Fibroblast of the aortic adventitia (primary cell): ENCODE measurements at places on chromosomes 1 and 21.
A peak's percentile ranks its signal among the peaks of the same experiment; 100 is the strongest.

DNA sequence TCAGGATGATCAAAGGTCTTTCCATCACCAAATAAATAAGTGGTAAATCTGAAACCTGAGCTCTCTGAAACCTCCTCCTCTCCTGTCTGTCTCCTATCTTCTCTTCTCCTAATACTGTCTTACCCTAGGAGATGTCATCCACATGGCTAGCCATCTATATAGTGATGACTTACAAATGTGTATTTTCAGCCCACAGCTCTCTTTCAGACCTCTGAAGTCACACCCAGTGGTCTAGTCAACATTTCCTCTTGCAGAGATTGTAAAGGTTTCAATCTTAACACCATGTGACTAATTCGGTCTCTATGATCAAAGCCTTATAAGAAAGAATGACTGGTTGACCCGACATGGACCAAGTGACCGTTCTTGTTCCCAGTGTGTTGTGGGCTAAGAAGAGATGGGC, 63.1 kb upstream of the DPT start:
- DNase-seq: no peak

GRCh38 chr1:211198111-211198510, 61.1 kb upstream of the RCOR3 start:
- DNase-seq: peak; percentile 67

DNA sequence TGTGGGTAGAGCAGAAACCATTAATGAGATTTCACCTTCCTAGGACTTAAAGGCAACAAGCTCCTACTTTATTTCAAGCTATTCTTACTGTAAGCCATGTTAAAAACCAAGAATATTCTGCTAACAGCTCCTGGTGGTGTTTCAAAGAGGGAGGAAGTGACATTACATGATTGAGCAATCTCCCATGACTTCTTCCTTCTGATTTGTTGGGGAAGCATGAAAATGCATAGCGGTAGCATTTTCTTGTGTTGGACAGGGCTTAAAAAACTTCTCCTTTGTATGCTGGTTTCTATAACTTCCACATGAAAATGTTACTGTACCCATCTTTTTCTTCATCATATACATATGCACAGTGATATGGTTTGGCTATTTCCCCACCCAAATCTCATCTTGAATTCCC, 297.0 kb upstream of the SNX7 start:
- no peak for DNase-seq

DNA sequence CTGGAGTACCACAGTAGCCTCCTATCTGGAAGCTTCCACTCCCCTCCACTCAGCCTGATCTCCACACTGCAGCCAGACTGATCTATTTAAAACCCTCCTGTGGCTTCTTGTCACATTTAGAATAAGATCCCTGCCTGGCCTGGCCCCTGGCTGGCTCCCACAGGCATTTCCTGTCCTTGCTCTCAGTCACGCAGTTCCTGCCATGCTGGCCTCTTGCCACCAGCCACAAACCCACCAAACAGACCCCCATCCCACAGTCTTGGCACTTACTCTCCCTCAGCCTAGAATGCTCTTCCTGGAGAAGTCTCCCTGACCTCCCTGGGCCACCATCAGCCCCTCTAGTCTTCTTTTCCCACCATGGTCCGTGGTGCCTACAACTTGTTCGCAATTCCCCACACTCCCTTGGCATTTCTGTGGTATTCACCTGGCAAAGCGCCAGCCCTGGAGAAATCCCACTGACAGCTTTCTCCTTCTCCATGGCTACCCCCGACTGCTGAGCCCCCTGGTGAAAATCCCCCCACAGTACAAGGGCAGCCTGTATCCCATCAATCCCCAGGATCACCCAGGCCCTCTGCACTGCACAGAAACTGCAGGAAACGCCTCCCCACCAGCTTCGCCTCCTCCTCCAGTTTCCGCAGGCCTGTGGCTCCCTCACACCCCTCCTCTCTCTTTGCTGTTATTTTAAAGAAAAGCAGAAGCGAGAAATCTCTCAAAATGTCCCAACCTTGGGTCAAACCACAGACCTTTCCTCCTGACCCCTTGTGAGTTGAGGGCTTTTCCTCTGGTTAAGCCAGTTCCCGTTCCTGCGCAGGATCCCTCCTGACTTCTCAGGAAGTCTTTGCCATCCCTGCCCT, 94.5 kb downstream of the SYT2 start:
- peak; percentile 49 for DNase-seq

DNA sequence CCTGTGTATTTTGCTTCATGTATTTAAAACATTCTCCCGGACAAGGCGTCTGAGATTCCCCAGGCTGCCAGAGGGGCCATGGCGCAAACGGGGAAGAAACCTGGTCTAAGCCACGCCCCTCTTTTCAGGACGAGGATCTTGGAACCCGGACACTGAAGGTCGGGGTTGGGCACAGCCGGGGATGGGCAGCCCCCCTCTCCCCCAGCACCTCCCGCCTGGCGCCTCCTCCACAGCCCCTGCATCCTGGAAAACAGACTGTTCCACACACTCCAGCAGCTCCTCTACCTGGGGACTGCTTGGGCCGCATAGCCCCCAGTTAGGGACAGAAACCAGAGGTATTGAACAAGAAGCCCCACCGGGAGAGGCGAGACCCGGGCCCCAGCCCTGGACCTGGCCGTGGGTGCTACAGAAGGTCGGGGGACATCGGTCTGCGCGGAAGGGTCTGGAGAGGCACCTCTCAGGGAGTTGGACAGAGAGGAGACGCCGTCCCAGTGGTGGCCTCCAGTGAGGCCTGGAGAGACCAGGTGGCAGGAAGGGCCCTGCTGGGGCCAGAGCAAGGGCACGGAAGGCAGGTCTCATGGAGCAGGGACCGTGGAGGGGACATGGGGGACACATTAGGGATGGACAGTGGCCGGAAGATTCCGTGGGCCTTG, 5.4 kb downstream of the TP73 start:
- no peak for DNase-seq

DNA sequence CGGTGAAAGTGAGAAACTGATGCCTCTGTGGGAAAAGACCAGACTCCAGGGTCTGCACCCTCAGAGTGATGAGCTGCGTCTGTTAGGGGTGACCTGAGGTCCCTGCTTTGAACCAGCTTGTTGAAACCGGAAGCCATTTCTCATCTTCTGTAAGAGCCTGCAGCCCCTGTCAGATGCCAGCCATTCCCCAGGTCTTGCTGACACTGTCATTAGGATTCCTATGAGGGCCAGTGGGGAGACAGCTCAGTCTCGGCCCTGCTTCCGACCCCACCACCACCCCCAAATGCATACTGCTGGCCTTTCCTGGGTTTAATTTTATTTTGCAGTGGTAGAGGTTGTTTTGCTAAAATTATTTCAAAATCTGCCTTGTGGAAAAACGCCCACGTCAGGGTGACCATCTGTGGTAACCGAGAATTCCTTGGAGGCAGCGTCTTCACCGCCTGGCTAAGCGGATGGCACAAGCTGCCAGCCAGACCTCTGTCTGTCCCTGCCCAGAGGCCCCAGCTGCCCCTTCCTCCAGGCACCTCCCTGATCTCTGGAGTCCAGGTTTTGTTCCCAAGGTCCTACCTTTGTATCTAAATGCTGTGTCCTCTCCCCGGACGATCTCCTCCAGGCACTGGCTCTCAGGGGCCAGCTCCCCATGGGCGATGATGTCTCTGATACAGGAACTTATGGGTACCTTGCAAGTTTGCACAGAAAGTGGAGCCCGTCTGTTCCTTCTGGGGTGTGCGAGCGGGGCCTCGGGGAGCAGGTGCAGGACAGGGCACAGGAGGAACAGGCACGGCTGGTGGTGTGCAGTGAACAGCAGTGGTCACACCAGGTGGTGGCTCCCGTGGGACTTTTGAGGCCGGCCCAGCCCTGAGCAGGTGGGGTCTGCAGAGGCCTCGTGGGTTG, 49.9 kb downstream of the PRKCZ start:
- no peak for DNase-seq

GRCh38 chr1:224387302-224387912, 30.7 kb downstream of the CNIH4 start:
- no peak for DNase-seq

- no peak for DNase-seq
These were observed 11.8 kb upstream of the SRM start for GRCh38 chr1:11071463-11072215.

DNA sequence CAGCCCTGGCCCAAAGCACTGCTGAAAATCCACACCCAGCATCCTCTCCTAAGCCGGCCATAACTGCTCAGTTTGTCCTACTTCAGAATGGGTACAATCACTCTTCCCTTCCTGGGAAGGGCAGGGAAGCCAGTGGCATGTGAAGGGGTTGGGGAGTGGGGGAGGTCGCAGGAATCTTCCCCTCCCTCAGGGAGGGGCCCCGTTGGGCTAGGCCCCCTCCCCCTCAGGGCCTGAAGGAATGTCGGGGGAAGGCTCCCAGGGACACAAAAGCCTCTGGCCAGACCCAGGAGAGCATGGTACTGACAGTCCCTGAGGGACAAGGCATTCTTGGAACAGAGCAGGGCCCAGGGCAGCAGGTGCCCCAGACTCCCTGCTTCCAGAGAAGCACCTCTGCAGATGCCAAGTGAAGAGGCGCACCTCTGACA, 1.2 kb downstream of the ELOVL1 start:
- no peak for DNase-seq
